ENCODE measurements at places on chromosomes 12 and 14. TPM values are rescaled to one million over a fixed set of nuclear protein-coding genes. Genes with fewer than 3 reads are reported as not detected.

- H3K4me3 ChIP-seq = no peak overlapping the region
- H3K27me3 ChIP-seq = no peaks in the 10 kb centered on the region
- no peak overlapping the region for H3K27ac ChIP-seq
- H3K4me1 ChIP-seq = peaks cover 4% of the 10 kb centered on the region
- H3K36me3 ChIP-seq = no peaks in the 10 kb centered on the region
- DNase-seq = peak; percentile 54
Observed at GRCh38 chr14:52080808-52081755, 12.2 kb upstream of the NID2 start.

DNA sequence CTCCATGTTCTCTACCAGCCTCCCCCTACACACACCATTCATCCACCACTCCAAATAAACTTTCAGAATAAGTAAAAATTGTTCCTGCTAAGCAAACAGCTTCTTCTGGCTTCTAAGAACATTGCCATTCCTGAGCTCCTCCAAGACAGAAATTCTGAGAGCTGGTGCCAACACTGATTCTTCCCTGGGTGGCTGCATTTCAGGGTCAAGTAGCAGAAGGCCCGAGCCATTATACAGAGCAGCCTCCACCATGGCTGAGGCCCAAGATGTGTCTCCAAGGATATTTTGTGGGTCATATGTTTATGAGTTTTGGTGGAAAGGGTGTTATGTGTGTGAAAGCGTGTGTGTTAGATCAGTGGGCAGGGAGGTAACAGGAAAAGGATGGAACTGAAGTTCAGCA lies 3.5 kb upstream of the RND1 start:
- H3K27ac ChIP-seq = no peak overlapping the region
- H3K36me3 ChIP-seq = no peaks in the 10 kb centered on the region
- H3K4me3 ChIP-seq = no peak overlapping the region
- no peak for DNase-seq

DNA sequence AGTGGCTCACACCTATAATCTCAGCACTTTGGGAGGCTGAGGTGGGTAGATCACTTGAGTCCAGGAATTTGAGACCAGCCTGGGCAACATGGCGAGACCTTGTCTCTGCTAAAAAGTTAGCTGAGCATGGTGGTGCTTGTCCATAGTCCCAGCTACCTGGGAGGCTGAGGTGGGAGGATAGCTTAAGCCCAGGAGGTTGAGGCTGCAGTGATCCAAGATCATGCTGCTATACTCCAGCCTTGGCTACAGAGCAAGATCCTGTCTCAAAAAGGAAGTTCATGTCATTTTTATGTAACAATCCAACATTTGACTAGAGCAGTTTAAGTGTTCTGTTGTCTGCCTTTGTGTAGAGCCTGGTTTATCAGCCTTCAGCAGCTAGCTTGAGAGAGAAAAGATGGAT lies 6.2 kb downstream of the OXA1L start:
- no peak overlapping the region for H3K27ac ChIP-seq
- peaks cover 4% of the 10 kb centered on the region for H3K36me3 ChIP-seq
- H3K27me3 ChIP-seq = no peaks in the 10 kb centered on the region
- peaks cover 22% of the 10 kb centered on the region for H3K4me1 ChIP-seq
- H3K4me3 ChIP-seq = no peak overlapping the region

- no peak overlapping the region for H3K4me3 ChIP-seq
- no peak for DNase-seq
- H3K4me1 ChIP-seq = no peaks in the 10 kb centered on the region
- H3K27ac ChIP-seq = no peak overlapping the region
- no peaks in the 10 kb centered on the region for H3K36me3 ChIP-seq
Observed at GRCh38 chr14:54794159-54794558, 108.5 kb downstream of the GCH1 start.

GRCh38 chr14:75487155-75487671 lies 35.1 kb upstream of the BATF start:
- H3K27me3 ChIP-seq = no peaks in the 10 kb centered on the region
- H3K27ac ChIP-seq = no peak overlapping the region
- no peak overlapping the region for H3K4me3 ChIP-seq
- H3K36me3 ChIP-seq = no peaks in the 10 kb centered on the region
- H3K4me1 ChIP-seq = no peaks in the 10 kb centered on the region

DNA sequence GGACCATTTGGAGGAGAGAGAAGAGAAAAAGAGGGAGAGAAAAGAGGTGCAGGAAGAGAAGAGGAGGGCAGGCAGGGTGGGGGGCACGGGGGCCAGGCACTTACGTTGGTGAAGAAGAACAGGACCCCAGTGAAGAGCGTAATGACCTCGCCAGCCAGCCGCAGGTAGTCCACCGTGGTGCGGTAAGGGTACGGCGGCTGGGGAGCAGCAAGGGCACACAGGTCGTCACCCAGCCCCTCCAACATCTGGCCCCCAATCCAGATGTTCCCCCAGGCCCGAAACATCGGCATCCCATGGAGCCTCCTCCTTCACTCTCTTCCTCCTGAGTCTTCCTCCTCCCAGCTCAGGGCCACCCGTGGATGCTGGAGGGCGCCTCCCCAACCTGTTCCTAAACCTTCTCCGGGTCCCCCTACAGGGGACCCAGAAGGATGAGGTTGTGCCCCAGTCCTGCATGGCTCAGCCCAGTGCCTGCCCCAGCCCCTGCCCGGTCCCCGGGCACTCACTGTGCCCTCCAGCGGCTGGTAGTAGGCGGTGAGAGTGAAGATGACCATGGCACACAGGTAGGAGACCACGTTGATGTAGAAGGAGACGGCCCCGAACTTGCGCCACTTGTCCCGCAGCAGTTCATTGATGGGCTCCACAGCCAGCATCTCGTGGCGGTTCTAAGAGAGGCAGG lies 39.2 kb downstream of the TRPV4 start:
- H3K4me3 ChIP-seq = no peak overlapping the region
- H3K27ac ChIP-seq = no peak overlapping the region
- no peaks in the 10 kb centered on the region for H3K4me1 ChIP-seq
- no peaks in the 10 kb centered on the region for H3K27me3 ChIP-seq
- no peaks in the 10 kb centered on the region for H3K36me3 ChIP-seq

DNA sequence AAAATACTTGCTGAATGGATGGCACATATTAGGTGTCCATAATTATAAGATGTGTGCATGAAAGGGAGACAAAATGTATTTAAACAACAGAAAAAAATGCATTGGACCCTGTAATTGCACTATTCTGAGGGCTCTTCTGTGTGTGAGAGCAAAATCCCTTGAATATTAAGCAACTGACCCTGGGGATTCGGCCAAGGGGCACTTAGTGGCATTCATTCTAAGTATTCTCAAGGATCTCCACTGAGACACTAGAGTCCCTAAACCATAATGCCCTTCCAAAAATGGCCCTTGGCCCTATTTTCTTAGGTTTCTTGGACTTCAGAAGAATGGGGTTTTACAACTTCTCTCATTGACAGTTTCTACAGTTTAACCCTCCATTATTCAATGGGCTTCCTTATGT lies 388.6 kb downstream of the GLT1D1 start:
- H3K4me1 ChIP-seq = no peaks in the 10 kb centered on the region
- no peaks in the 10 kb centered on the region for H3K27me3 ChIP-seq
- DNase-seq = no peak
- H3K27ac ChIP-seq = no peak overlapping the region
- H3K36me3 ChIP-seq = no peaks in the 10 kb centered on the region

DNA sequence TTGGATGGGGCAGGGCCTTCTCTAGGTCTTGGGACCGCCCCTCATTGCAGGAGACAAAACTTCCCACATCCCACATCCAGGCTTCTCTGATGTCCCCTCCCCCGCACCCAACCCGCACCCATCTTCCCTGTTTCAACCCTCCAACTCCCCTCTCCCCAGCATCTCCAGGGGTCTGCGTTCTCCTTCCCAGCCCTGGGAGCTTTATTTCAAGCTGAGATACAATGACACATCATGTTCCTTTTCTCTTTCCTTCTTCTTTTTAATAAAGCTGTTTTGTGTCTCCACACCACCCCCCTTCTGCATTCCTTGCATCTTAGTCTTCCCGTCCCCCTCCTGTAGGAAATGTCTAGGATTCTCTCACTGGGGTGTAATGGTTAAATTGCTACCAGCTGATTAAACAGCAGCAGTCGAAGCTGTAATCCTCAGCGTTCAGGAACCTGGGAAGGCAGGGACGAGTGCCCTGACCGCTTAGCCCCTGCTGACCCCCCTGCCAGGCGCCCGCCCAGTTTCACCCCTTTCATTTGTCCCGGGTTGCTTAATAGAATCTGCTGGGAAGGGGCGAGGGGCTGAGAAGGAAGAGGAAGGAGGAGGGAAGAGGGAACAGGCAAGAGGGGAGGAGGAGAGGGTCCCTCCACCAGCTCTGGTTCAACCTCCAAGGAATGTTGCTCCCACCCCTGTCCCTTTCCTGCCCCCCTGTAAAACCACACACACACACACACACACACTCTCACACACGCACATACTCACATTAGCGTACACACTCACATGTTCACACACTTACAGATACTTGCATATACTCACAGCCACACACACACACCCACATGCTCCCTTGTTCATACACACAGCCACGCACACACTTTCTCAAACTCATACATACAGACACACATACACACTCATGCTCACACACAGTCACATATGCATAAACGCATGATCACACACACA lies 104.5 kb upstream of the MED13L start:
- no peak for DNase-seq
- H3K36me3 ChIP-seq = no peaks in the 10 kb centered on the region
- peak overlapping the region; percentile 64 for H3K27ac ChIP-seq

DNA sequence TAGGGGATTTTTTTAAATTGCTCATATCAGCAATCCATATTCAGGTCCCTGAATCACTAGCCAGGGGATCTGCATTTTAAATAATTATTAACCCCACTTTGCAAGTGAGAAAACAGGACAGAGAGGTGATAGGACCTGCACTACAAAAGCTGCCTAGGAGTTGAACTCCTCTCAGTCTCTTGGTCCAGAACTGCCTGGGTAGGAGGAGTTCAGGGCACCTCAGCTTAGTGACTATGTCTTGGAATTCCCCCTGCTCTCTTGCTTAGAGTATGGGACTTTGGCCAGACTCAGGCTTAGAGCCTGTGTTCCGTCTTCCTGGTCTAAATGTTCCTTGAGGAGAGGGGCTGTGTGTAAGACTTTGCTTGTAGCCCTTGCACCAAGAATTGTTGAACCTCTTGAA lies 68.2 kb upstream of the WSCD2 start:
- no peak for DNase-seq
- H3K27me3 ChIP-seq = peaks cover 13% of the 10 kb centered on the region
- H3K4me3 ChIP-seq = no peak overlapping the region
- no peaks in the 10 kb centered on the region for H3K4me1 ChIP-seq
- no peak overlapping the region for H3K27ac ChIP-seq
- H3K36me3 ChIP-seq = no peaks in the 10 kb centered on the region

DNA sequence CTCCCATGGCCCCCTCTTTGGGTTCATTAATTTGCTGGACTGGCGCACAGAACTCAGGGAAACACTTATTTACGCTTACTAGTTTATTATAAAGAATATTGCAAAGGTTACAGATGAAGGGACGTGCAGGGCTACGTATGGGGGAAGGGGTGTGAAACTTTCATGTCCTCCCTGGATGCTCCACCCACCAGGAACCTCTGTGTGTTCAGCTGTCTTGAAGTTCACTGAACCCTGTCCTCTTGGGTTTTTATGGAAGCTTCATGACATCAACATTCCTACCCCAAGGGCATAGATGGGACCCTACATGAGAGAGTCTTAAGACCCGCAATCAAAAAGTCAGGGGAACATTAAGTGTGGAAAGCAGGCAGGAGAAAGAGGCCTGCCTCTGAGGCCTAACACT lies 58.1 kb downstream of the ADIPOR2 start:
- no peak for DNase-seq
- no peaks in the 10 kb centered on the region for H3K4me1 ChIP-seq
- no peak overlapping the region for H3K4me3 ChIP-seq
- no peaks in the 10 kb centered on the region for H3K36me3 ChIP-seq
- H3K27me3 ChIP-seq = no peaks in the 10 kb centered on the region
- H3K27ac ChIP-seq = no peak overlapping the region

- no peaks in the 10 kb centered on the region for H3K27me3 ChIP-seq
- DNase-seq = no peak
- no peak overlapping the region for H3K4me3 ChIP-seq
- H3K4me1 ChIP-seq = no peaks in the 10 kb centered on the region
Observed at GRCh38 chr12:94271351-94271750, 123.0 kb downstream of the PLXNC1 start.

GRCh38 chr12:11171969-11172675 lies 1.1 kb downstream of the SMIM10L1 start:
- peak overlapping the region; percentile 83 for H3K4me3 ChIP-seq
- peaks cover 14% of the 10 kb centered on the region for H3K4me1 ChIP-seq
- no peaks in the 10 kb centered on the region for H3K27me3 ChIP-seq
- no peak for DNase-seq
- peak overlapping the region; percentile 97 for H3K27ac ChIP-seq
- H3K36me3 ChIP-seq = no peaks in the 10 kb centered on the region

- H3K4me1 ChIP-seq = no peaks in the 10 kb centered on the region
- no peak overlapping the region for H3K4me3 ChIP-seq
- DNase-seq = no peak
- H3K36me3 ChIP-seq = no peaks in the 10 kb centered on the region
- no peaks in the 10 kb centered on the region for H3K27me3 ChIP-seq
- H3K27ac ChIP-seq = no peak overlapping the region
Observed at GRCh38 chr12:87943762-87944161, 85.4 kb downstream of the C12orf50 start.

GRCh38 chr14:22650960-22651521 lies 6.9 kb upstream of the OR6J1 start:
- no peaks in the 10 kb centered on the region for H3K4me1 ChIP-seq
- DNase-seq = no peak
- no peak overlapping the region for H3K4me3 ChIP-seq
- no peak overlapping the region for H3K27ac ChIP-seq
- H3K36me3 ChIP-seq = no peaks in the 10 kb centered on the region

AMIGO2 gene
- 33.3 TPM for total RNA-seq

KITLG gene
- 3.9 TPM for total RNA-seq

HOXC9 gene
- 5.6 TPM for total RNA-seq
